NCI-H1048 (cell line): ENCODE measurements at places on chromosomes 4 and X.

GRCh38 chr4:65343342-65343741 is 326.9 kb downstream of the EPHA5 start:
- DNase-seq = no peak

- DNase-seq = no peak
Measured at GRCh38 chr4:156659570-156659969, 312.0 kb downstream of the PDGFC start.

GRCh38 chrX:132809581-132809980 is 148.8 kb downstream of the HS6ST2 start:
- no peak for DNase-seq

GRCh38 chr4:91916219-91916618 is 387.5 kb upstream of the GRID2 start:
- DNase-seq = no peak

GRCh38 chrX:20066968-20067708 is 49.6 kb downstream of the MAP7D2 start:
- no peak for DNase-seq

DNA sequence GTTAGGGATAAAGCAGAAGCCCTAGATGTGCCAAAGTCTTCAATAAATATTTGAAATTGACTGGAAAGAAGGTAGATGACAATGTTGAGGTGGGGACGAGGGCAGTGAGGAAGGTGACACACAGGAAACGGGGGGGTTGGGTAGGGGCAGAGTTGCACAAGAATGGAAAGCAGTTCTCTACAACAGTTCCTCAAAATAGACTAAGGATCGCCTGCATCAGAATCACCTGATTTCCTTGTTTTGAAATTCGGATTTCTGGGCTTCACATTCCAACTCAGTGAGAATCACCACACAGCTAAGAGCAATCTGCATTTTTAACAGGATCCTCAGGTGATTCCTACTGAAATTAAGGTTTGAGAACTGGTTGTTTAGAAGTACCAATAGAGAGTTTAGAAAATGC is 70.6 kb downstream of the ARFIP1 start:
- DNase-seq = no peak

GRCh38 chr4:141560056-141560455 is 76.3 kb upstream of the IL15 start:
- DNase-seq = no peak

- DNase-seq = no peak
Measured at GRCh38 chr4:5959211-5959982, 58.8 kb downstream of the C4orf50 start.

DNA sequence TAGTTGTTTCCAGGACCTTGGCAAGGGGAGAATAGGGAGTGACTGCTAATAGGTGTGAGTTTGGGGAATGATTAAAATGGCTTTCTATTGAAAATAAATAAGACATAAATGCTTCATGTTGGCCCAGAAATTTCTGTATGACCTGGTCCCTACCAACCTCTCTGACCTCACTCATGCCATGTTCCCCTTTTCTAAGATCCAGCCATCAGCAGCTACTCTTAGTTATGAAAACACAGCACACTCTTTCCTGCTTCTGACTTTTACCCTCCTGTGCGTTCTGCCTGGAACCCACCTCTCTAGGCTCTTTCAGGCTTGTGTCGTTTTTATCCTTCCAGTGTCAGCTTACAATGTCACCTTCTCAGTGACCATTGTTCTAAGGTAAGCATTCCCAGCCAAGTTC is 14.8 kb upstream of the CXCL5 start:
- DNase-seq = no peak

GRCh38 chrX:39688576-39689375 is 409.0 kb downstream of the BCOR start:
- DNase-seq = no peak

- no peak for DNase-seq
Measured at GRCh38 chrX:136529795-136530194, 2.2 kb upstream of the VGLL1 start.

DNA sequence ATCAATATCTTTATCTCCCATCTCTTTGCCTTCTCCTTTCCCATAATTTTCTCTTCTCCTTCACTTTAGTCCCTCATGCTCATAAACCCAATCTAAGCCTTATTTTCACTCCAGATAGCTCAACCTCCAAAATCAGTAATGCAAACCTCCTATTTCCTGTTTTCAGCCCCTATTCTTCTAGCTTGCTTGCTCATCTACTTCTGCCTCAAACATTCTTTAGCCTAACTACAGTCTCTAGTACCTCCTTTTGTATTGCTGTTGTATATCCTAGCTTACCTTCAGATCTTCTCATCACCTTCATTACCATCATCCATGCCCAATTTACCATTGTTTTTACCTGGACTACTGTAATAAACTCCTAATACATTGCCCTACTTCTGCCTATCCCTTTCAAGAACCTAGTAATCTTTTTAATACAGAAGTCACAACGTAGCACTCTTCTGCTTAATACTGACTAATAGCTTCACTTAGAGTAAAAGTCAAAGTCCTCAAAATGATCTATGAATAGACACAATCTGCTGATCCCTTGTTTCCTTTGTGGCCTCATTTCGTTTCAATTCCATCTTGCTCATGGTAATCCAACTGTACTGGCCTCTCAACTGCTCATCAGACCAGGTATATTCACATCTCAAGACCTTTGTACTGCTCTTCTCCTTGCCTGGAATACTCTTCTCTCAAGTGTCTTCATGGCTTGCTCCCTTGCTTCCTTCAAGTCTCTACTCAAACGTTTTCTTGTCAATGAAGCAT is 123.4 kb downstream of the FAM13A start:
- no peak for DNase-seq

- no peak for DNase-seq
Measured at GRCh38 chrX:23668335-23668734, 1.0 kb downstream of the PRDX4 start.

- no peak for DNase-seq
Measured at GRCh38 chrX:109857584-109858228, 124.6 kb upstream of the ACSL4 start.

DNA sequence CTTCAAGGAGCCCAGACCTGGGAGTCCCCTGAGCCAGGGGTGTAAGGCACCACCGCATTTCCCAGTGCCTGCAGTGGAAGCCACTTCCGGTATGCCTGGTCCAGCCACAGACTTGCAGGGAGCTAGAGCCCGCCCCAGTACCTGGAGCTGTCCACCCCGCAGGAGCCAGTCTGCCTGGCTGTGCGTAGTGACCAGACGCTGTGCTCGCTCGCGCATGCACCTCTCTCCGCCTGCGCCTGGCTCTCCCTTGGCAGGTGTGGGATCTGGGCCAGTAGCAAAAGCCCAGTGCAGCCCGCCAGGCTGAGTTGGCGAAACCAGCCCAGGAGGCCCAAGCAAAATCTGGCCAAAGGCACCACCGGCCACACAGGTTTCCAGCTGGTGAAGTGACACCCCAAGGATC is 973.7 kb upstream of the AGA start:
- no peak for DNase-seq

DNA sequence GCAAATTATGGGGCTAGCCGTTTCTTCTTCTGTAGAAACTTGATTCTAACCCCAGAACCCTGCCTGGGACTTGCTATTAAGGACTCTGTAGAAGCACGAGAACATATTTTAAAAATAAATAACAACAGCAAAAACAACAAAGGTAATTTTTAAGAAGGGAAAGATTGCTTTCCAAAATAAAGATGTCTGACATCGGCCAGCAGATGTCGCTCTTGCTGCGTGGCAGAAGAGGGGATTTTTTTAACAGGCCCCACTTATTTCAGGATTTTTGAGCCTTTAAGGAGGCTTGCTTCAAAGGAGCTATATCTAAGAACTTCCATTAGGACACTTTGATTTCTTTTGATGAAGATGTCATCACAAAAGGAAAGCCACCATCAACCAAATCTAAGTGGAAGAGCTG is 62.8 kb upstream of the EGFL6 start:
- DNase-seq = no peak

DNA sequence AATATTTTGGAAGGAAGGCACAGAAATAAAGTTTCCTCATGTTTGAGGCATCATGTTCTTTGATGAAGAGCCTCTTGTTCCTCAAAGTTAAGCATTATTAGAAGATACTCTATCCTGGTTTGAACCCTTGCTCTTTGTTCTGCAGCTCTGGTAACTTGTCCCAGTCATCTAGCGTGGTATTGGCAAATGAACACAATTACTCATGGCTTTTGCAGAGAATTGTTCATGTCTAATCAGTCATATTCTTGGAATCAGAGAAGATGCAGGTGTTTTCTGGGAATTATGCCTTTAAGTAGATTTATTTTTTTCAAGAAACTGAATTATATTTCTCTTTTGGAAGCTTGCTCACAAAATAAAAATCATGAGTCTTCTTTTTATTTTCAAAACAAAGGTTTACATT is 52.9 kb upstream of the HPGDS start:
- no peak for DNase-seq

- DNase-seq = no peak
Measured at GRCh38 chr4:147747787-147748454, 16.0 kb downstream of the ARHGAP10 start.

- DNase-seq = no peak
Measured at GRCh38 chrX:112266136-112266535, 183.6 kb upstream of the TRPC5 start.

- no peak for DNase-seq
Measured at GRCh38 chrX:68588602-68589371, 58.7 kb upstream of the STARD8 start.

GRCh38 chr4:138050601-138051000 is 191.5 kb downstream of the SLC7A11 start:
- no peak for DNase-seq

DNA sequence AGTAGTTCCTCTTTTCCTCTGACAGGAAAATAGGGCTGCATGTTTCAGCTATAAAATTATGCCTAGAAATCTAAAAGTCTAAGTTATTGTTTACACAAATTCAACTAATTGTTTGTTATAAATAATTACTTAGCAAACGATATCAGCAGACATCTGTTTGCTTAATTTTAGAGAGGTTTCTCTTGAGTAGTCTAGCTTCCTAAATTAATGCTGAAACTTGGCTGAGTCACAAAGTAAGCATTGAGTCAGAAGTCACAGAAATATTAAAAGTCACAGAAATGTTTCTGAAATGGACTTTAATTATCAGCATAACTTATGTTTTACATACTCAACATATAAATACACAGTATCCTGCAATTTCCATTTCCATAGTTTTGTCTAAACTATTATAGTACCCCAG is 1044.0 kb downstream of the CCSER1 start:
- no peak for DNase-seq

GRCh38 chrX:116806288-116806802 is 343.6 kb upstream of the CT83 start:
- DNase-seq = no peak

- DNase-seq = peak; percentile 38
Measured at GRCh38 chrX:131841496-131842437, 181.3 kb upstream of the STK26 start.

DNA sequence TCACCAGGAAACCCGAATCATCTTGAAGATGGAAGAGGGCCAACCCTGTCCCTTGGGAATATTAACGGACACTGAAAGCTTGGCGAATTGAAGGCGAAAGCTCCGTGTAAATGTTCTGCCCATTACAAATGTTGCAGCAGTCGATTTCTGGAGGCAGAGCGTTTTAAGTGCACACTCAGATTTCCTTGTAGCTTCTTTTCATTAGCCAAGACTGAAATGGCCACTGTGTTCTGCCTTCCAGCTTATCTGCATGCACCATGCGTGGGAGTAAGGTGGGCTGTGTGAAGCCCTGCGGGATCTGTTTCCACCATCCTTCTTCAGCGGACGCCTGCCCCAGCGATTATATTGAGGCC is 1.3 kb downstream of the SMIM20 start:
- no peak for DNase-seq

GRCh38 chrX:102950908-102951866 is 14.1 kb downstream of the RAB40AL start:
- DNase-seq = no peak

- DNase-seq = no peak
Measured at GRCh38 chrX:29617725-29618124, 597.6 kb upstream of the MAGEB2 start.

DNA sequence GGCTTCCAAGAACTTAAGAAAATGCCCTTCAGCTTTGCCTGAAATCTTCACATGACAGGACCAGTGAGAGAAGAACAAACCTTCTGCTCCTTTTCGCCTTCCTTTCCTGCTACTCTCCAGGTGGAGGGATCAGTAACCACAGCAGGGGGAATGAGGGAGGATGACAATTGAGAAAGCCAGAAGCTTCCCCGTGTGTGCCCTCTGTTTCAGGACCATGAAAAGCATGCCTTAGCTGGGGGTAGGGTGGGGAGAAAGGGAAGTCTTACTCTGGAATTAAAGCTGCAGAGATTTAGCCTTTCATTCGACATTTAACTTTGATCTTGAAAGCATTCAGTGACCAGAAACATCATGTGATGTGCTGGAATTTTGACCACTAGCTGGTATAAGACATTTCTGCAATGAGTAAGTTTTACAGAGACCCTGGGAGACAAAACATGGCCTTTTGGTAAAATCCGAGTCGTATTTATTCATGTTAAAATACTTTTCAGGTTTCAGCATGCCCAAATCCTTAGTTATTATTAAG is 10.6 kb upstream of the PUDP start:
- DNase-seq = no peak

DNA sequence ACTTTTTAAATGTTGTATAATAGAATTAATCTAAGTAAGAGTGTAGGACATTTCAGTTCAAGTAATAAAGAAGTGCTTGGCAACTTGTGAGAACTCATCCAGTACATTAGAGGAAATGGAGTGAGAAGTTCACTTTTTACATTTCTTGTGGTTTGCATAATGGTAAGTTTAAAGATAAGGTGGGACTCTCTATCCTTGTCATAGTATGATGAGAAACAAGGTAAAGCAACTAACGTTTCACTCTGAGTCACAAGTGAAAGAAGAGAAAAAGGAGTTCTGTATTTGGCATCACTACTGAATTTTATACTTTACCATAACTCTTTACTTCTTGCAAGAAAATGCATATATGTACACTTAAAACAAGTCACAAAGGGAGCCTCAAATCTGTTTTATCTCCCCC is 219.4 kb downstream of the SLC4A4 start:
- no peak for DNase-seq

DNA sequence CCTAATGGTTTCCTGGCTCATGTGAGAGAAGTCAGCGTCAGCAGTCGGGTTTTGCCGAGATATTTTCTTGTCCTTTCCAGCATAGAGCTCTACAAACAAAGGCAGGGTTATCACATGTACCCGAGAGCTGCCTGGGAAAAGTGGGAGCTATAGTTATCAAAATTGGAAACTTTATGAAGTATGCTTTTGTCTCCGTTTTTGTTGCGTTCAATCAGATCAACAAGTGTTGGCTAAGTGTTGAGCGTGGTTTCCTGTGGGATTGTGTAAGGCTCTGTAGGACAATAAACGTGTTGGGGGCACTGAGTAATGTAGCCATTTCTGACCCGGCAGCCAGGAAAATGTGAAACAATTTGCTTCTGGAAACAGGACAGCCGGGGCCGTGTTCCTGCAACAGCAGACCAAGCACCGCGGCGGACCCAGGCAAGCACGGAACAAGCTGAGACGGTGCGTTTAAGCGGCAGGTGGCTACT is at the start of gene BMX:
Gene BMX, plus strand, starts transcription at position 311 of the 470 bp plus-strand sequence. CDS start 7,547 bp downstream, outside the sequence.
- no peak for DNase-seq

DNA sequence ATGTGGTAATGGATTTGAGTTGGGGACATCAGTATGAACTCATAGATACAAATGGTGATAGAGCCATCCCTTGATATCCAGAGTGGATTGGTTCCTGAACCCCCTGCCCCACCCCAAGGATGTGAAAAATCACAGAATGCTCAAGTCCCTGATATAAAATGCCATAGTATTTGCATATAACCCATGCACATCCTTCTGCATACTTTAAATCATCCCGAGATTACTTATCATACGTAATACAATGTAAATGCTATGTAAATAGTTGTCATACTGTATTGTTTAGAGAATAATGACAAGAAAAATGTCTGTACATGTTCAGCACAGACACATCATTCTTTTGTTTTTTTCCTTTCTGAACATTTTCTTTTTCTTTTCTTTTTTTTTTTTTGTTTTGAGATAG is 18.9 kb upstream of the SEPTIN11 start:
- no peak for DNase-seq
